ENCODE measurements at places on chromosomes 1 and 21.

DNA sequence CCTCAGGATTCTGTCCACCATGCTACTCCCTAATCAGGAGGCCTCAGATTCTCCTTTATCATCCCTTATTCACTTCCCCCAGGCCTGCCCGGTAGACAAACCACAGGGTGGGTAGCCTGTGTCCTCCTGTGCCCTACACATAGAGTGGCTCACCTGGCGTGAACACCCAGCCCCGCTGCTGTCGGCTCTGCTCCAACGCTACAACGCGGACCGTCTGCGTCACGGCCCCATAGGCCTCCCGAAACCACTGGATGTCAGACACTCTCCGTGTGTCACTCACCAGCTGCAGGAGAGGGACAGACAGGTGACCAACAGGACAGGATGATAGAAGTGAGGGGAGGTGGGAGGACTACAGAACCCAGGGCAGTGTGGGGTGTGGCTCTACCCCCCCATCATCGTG lies 10.3 kb downstream of the PMVK start:
- no peaks in the 10 kb centered on the region for H3K27me3 ChIP-seq
- DNase-seq = no peak
- no peak overlapping the region for H3K4me3 ChIP-seq
- no peaks in the 10 kb centered on the region for H3K4me1 ChIP-seq
- no peak overlapping the region for H3K27ac ChIP-seq

DNA sequence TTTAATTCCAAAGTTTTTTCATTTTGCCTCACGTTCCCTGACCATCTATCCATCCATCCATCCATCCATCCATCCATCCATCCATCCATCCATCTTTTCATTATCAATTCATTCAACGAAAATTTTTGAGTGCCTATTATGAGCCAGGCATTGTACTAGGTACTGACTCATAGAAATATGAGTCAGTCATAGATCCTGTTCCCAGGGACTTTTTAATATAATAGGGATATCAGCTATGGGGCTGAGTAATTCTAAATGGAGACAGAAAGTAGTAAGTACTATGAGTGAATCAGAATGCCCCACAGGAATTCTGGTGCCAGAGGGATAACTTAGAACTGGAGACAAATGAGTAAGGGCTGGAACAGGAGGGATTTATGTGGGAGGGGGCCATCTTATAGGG lies 49.8 kb upstream of the GNG12 start:
- no peak overlapping the region for H3K4me3 ChIP-seq
- no peak overlapping the region for H3K27ac ChIP-seq
- H3K4me1 ChIP-seq = no peaks in the 10 kb centered on the region
- H3K27me3 ChIP-seq = no peaks in the 10 kb centered on the region
- DNase-seq = no peak

- no peaks in the 10 kb centered on the region for H3K27me3 ChIP-seq
- no peak overlapping the region for H3K4me3 ChIP-seq
- no peak for DNase-seq
These were observed 121.9 kb downstream of the TIAM1 start for GRCh38 chr21:31222142-31222541.

- DNase-seq = no peak
- H3K27me3 ChIP-seq = peaks cover 31% of the 10 kb centered on the region
- H3K36me3 ChIP-seq = no peaks in the 10 kb centered on the region
- H3K4me1 ChIP-seq = no peaks in the 10 kb centered on the region
- H3K27ac ChIP-seq = no peak overlapping the region
- no peak overlapping the region for H3K4me3 ChIP-seq
These were observed 570 bp downstream of the KCND3 start for GRCh38 chr1:111988743-111989453.

DNA sequence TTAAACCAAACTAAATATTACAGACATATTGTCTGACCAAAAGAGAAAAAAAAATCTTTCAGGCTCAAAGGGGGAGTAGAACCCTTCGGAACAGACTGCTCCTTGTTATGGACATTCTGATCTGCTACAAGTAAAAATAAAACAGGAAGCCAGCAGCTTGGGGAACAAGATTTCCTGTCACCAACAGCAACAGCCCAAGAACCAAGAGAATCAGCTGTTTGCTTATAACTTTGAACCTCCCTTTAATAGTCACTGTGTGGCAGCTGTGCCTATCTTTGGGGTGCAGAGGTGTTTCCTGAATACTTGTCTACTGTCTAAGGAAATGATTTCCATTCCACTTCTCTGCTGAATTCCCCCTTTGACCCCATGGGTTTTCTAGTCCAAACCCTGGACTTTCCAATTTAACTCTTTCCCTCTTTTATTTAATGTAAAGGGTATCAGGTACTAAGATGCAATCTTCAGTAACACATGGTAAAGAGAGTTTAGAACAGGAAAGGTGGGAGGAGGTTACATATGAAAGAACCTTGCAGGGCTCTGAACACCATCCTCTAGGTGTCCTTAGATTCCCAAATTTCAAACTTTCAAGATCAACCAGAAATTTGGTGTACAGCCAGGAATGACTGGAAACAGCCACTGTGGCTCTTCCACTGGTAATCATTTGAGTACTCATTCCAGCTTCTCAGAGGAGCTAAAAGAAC lies 38.6 kb downstream of the GPR3 start:
- no peak overlapping the region for H3K27ac ChIP-seq
- H3K36me3 ChIP-seq = peaks cover 10% of the 10 kb centered on the region
- peak; percentile 63 for DNase-seq

DNA sequence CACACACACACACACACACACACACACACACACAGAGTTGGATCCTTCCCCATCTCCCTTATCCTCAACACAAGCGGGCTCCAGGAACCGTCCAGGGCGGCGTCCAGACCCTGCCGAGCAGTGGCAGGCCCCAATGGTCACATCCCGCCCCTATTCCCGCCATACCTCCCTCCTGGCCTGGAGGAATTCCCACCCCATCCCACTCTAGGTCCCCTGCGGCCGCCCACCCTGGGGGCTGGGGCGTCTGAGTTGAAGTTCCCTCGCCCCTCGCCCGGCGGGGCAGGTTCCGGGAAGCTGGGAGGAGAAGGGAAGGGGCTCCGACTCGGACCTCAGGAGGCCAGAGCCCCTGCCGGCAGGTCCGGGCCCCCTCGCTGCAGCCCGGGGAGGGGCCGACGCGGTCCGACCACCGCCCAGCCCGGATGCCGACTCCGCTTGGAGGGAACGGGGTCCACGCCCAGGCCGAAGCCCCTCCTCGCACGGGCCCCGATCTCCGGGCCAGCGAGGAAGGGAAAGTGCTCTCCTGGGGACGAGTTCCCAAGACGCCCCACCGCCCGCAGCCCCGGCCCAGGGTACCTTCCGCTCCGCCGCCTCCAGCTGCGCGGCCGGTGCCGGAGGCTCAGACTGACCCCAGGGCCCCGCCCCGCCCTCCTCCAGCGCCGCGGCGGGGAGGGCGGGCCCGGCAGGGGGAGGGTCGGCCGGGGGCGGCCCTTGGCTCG lies at the start of gene RHOC:
TSS of gene RHOC (minus strand) at position 623 of the 716 bp plus-strand sequence. CDS start 3,328 bp downstream, outside the sequence.
- peaks cover 36% of the 10 kb centered on the region for H3K4me1 ChIP-seq
- peak within 1 kb of the TSS; percentile 27 for H3K4me3 ChIP-seq
- H3K36me3 ChIP-seq = no peaks in the 10 kb centered on the region
- peak within 1 kb of the TSS; percentile 71 for H3K27ac ChIP-seq
- H3K27me3 ChIP-seq = no peaks in the 10 kb centered on the region
- peak; percentile 29 for DNase-seq

DNA sequence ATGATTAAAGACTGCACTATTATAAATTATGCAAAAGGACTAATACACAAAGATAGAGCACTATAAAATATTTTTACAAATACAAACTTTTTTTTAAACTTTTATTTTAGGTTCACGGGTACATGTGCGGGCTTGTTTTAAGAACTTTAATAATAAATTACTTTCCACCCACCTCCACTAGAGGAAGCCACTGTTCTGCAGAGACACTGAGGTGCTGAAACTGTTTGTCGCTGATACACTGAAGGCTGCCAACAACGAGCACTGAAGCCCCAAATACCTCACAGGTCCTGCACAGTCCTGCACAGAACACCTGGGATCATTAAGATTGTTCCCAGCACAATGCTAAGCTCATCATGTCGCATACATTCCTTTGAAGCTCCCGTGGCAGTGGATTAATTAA lies 19.9 kb downstream of the COA6 start:
- H3K36me3 ChIP-seq = no peaks in the 10 kb centered on the region
- H3K4me3 ChIP-seq = no peak overlapping the region
- H3K4me1 ChIP-seq = no peaks in the 10 kb centered on the region
- no peak overlapping the region for H3K27ac ChIP-seq
- DNase-seq = no peak

DNA sequence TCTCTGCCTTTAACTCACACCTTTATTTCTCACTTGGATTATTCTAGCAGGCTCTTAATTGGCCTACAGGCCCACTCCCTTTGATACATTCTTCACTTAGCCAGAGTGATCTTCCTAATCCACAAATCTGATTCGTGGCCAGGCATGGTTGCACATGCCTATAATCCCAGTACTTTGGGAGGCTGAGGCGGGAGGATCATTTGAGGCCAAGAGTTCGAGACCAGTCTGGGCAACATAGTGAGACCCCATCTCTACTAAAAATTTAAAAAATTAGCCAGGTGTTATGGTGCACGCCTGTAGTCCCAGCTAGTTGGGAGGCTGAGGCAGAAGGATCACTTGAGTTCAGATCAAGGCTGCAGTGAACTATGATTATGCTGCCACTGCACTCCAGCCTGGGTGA lies 2.1 kb downstream of the ZBTB17 start:
- peaks cover 11% of the 10 kb centered on the region for H3K36me3 ChIP-seq
- no peaks in the 10 kb centered on the region for H3K27me3 ChIP-seq
- H3K4me1 ChIP-seq = peaks cover 21% of the 10 kb centered on the region
- no peak overlapping the region for H3K4me3 ChIP-seq
- no peak for DNase-seq

DNA sequence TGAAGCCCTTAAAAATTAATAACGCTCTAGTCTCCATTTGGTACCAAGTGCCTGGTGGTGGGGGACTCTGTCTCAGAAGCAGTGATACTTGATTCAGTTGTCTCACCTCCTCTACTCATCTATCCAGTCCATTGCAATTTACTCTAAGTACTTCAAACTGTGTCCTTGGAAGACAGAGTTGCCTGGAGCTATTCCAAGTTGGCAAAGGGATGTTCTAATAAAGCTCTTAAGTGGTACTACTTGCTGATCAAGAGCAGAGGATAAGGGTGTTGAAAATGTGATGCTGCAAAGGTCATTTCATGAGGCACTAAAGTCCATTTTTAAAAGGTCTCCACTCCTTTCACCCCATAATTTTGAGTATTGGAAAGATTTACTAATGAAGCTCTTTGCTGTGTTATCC lies 142.2 kb downstream of the NFIA start:
- H3K36me3 ChIP-seq = no peaks in the 10 kb centered on the region
- no peaks in the 10 kb centered on the region for H3K4me1 ChIP-seq
- no peaks in the 10 kb centered on the region for H3K27me3 ChIP-seq
- no peak overlapping the region for H3K4me3 ChIP-seq
- no peak overlapping the region for H3K27ac ChIP-seq

GRCh38 chr1:15876357-15877055 lies 29.0 kb downstream of the SPEN start:
- no peak for DNase-seq
- H3K4me1 ChIP-seq = peaks cover 8% of the 10 kb centered on the region
- H3K36me3 ChIP-seq = peaks cover 14% of the 10 kb centered on the region
- no peak overlapping the region for H3K4me3 ChIP-seq
- no peaks in the 10 kb centered on the region for H3K27me3 ChIP-seq
- no peak overlapping the region for H3K27ac ChIP-seq

DNA sequence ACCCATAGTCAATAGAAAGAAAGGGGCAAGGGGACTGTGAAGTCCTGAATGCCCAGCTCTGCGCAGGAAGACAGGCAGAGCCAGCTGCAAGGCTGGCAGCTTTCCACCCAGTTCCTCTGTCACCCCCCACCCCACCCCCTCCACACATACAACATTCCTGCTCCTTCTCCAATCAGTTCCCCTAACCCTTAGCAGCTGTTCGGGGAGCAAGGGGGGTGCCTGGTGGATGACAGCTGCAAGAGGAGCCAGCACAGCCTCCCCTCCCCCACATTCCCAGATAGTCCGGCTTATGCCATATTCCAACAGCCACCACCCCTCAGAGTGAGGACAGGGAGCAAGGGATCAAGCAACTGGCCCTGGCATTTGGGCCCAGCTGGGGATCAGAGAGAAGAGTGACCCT lies 9.7 kb downstream of the ARHGEF2 start:
- no peak for DNase-seq
- H3K36me3 ChIP-seq = peaks cover 34% of the 10 kb centered on the region
- H3K27me3 ChIP-seq = no peaks in the 10 kb centered on the region
- H3K4me3 ChIP-seq = peak overlapping the region; percentile 8

DNA sequence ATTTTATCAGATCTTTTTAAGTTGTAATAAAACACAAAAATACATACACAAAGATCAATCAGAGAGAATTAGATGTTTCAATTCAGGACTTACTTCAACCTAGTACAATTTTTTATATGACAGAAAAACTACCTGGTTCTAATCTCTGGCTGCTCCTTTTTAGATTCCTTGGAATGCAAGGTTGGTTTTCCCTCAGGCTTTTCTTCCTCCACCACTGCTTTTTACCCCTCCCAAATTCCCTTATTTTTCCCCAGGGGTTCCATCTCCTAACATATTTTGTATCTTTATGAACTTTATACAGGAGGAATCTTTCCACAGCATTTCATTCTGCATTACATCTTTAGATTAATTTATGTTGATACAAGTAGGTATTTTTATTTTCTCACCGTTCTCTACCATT lies 33.2 kb downstream of the PIK3R3 start:
- no peak overlapping the region for H3K27ac ChIP-seq
- H3K4me1 ChIP-seq = no peaks in the 10 kb centered on the region
- H3K36me3 ChIP-seq = no peaks in the 10 kb centered on the region

GRCh38 chr21:43196826-43197225 lies 28.0 kb downstream of the CRYAA start:
- H3K27me3 ChIP-seq = no peaks in the 10 kb centered on the region
- H3K4me1 ChIP-seq = no peaks in the 10 kb centered on the region
- no peak for DNase-seq
- H3K4me3 ChIP-seq = no peak overlapping the region
- no peak overlapping the region for H3K27ac ChIP-seq
- H3K36me3 ChIP-seq = no peaks in the 10 kb centered on the region

GRCh38 chr1:163730411-163730821 lies 408.7 kb downstream of the NUF2 start:
- no peak for DNase-seq
- no peaks in the 10 kb centered on the region for H3K27me3 ChIP-seq
- no peaks in the 10 kb centered on the region for H3K4me1 ChIP-seq
- no peak overlapping the region for H3K4me3 ChIP-seq

DNA sequence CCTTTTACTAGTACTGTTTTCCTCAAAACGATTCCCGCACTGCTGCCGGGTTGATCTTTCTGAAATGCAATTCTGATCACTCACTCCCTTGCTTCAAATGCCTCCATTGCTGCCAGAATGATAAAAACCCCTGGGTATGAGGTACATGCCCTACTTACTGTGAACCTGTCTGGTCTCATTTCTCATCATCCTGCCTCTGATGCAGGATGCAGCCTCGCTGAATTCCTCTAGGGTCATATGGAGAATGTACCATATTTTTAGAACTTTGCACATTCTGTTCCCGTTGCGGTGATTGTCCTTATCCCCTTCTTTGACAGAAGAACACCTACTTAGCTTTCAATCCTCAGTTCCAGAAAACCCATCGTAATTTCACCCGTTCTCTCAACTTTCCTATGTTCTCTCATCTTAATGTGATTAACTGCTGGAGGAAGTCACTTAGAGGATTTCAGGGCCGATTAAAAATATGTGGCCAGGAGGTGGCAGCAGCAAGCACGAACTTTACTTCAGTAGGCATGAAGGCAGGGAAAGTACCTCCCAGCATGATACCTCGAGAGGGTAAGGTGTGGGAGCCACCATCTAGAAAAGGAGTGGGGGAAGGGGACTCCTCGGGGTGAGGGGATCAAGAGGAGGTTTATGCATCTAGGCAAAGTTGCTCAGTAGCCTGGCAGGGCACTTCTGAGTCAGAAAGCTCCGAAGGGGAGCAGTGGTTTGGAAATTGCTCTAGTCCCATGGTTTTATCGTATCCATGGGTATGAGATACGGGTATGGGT lies 361.5 kb upstream of the ZP4 start:
- DNase-seq = no peak
- H3K27ac ChIP-seq = no peak overlapping the region
- no peaks in the 10 kb centered on the region for H3K36me3 ChIP-seq
- H3K27me3 ChIP-seq = no peaks in the 10 kb centered on the region
- H3K4me3 ChIP-seq = no peak overlapping the region
